Left lung (tissue), 14 donors: ENCODE measurements at places on chromosomes 5 and 9. TPM values are rescaled to one million over a fixed set of nuclear protein-coding genes. Genes with fewer than 3 reads are reported as not detected.
A peak's percentile ranks its signal among the peaks of the same experiment; 100 is the strongest.

The SWI5 gene
- 32.8 TPM for polyA plus RNA-seq

- no peak for DNase-seq
These were observed 20.2 kb downstream of the SH3GLB2 start for GRCh38 chr9:129007766-129008468.

The SPATA31D4 gene
- polyA plus RNA-seq, result not detected

The FOXI1 gene
- polyA plus RNA-seq, result 0.07 TPM

GRCh38 chr5:74017112-74017511, 391.1 kb downstream of the ARHGEF28 start:
- no peak for DNase-seq

DNA sequence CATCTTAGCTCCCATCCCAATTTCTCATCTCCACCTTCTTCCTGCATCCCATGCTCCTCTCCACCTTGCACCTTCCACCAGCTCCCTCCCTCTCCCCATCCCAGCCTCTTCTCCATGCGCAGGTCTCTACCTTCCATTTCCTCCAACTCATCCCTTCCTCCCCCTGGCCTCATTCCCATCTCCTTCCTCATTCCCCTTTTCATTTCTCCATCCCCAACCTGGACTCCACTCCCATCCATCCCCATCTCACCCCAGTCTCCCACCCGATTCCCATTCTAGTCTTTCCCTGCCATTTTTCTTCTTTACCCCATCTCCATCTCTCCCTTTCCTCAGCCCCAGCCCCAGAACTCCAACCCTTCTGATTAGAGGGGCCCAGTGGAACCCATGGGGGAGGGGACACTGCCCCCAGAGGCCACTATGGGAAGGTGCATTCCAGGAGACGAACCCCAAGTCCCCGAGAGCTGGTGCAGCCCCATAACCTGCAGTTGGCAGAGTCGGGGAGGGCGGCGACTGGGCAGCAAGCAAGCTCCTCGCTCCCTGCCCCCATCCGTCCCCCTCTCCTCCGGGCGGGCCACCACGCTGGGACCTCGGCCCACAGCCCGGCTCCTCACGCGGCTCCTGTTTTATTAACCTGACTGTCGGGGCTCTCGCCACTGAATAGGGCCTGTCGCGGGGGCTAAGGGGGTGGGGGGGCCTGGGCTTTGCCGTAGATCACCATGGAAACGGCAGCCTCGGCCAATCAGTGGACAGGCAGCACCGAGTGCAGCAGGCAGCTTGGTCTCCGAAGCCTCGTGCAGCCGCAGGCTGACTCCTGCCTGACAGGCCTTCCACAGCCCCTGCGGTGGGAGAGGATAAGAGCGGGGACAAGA, 66.7 kb downstream of the PCDH1 start:
- peak; percentile 74 for DNase-seq

The EMB gene
- polyA plus RNA-seq, result 7.9 TPM

The ERAP2 gene
- polyA plus RNA-seq, result 17.0 TPM

- DNase-seq, result no peak
These were observed 207.0 kb downstream of the CSNK1G3 start for GRCh38 chr5:123719004-123719403.

GRCh38 chr5:67195406-67196275, 958 bp downstream of the CD180 start:
- DNase-seq, result no peak

The IFNA6 gene
- polyA plus RNA-seq, result not detected

The GMCL2 gene
- polyA plus RNA-seq, result not detected

GRCh38 chr5:169258372-169259000, 42.5 kb downstream of the SLIT3 start:
- no peak for DNase-seq

GRCh38 chr9:75111019-75111622, 22.8 kb downstream of the OSTF1 start:
- DNase-seq, result no peak

DNA sequence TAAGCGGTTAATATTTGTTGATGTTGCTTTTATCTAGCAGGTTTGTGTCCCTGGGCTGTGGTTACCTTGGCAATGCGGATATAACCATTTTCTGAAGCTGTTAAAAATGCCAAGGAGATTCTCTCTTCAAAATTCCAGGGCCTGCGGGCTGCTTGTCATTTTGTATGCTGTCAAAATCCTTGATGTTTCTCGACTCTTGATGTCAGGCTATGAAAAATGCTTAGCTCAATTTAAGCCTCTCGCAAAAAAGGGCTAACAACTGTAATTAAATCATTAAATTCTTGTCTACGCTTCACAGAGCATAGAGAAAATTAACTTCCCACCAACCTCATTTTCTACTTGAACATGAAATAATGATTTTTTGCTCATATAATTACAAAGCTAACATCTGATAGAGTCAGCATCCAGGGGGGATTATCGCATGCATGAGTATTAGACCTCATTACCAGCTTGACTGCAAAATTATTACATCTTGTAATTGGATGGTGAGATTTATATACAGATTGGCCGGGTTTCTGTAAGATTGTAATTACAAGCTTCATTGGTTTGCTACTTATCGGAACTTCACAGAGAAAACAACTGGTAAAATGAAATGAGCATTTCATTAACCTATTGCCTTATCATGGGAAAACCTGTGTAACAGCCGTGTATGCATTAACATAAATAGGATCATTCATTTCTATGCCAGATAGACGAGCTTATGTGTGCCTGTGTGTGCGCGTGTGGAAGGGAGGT, 83.1 kb upstream of the IRX1 start:
- no peak for DNase-seq

The DMRT3 gene
- polyA plus RNA-seq, result not detected

The TEX48 gene
- polyA plus RNA-seq, result not detected

- DNase-seq, result no peak
These were observed 93.6 kb downstream of the PAX5 start for GRCh38 chr9:36940500-36940853.

DNA sequence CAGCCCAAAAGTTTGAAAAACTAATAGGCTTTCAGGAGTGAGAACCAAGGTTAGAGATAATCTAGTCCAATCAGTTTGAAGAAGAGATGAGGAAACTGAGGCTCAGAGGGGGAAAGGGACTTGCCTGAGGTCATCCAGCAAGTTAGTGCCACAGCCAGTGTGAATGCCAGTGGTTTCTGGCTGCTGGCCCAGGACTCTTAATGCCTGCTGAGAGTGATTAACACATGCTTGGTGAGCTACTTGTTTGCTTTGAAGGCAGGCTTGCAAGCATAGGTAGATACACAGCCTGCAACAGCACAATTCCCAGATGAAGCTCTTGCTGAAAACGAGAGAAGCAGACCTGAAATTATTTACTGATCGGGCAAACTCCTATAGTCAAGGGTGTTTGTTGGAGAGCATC, 591.6 kb upstream of the SGCD start:
- DNase-seq, result no peak

DNA sequence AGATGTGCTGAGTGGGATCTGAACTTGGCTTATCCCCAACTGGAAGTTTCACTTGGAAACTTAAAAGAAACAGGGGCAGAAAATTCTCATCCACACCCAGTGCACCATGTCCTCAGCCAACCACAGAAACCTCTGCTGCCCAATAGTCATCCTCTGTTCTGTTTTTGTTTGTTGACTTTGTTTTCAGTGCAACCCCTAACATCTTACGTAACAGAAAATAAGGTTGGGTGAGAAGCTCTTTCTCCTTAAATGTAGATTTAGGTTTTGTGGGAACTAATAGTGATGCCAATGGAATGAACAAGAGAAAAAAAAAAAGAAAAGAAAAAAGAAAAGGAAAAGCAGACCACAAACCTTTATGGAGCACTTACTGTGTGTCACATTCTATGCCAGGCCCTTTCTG, 262.8 kb downstream of the PAPPA start:
- DNase-seq, result no peak

The QRFP gene
- polyA plus RNA-seq, result 0.47 TPM

- DNase-seq, result no peak
These were observed 420.8 kb upstream of the IRX4 start for GRCh38 chr5:2303431-2304100.

DNA sequence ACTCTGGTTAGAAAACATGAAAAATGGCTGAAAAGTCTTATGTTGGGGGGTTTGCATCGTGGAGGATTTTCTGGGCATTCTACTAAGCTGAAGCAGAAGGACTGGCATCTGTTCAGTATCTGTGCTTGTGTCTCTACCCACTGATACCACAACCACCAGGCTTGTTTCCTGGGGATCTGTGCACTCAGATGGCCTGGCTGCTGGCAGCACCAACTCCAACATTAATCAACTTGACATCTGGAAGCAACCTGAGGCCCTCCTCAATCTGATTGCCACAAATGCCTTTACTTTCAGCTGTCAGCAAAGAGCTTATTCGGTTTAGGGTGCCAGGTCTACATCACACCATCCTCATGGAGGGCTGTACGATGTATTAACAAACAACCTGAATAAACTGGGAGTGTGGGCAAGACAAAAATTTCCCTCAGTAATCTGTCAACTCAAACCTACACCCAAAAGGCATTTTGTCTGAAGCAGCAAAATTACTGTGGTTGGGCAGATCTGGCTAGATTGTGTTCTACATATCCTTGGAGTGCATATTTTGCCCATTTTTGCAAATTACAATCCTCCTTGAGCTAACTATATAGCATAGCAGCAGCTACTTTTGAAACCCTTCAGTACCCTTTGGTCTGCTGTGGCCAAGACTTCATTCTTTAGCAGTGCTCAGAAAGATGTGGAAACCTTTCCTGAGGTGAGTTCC, 74.6 kb downstream of the FOXD1 start:
- DNase-seq, result no peak

GRCh38 chr5:116291271-116291670, 206.4 kb downstream of the COMMD10 start:
- DNase-seq, result no peak

The CDC14B gene
- polyA plus RNA-seq, result 17.9 TPM

GRCh38 chr5:172591636-172592035, 49.4 kb upstream of the NEURL1B start:
- DNase-seq, result no peak

The OSMR gene
- 17.6 TPM for polyA plus RNA-seq

GRCh38 chr5:113495422-113495841, 7.2 kb upstream of the MCC start:
- DNase-seq, result no peak

The OR13C4 gene
- polyA plus RNA-seq, result not detected

GRCh38 chr5:67050125-67050524, 146.5 kb downstream of the CD180 start:
- DNase-seq, result no peak

The DMGDH gene
- polyA plus RNA-seq, result 3.1 TPM

DNA sequence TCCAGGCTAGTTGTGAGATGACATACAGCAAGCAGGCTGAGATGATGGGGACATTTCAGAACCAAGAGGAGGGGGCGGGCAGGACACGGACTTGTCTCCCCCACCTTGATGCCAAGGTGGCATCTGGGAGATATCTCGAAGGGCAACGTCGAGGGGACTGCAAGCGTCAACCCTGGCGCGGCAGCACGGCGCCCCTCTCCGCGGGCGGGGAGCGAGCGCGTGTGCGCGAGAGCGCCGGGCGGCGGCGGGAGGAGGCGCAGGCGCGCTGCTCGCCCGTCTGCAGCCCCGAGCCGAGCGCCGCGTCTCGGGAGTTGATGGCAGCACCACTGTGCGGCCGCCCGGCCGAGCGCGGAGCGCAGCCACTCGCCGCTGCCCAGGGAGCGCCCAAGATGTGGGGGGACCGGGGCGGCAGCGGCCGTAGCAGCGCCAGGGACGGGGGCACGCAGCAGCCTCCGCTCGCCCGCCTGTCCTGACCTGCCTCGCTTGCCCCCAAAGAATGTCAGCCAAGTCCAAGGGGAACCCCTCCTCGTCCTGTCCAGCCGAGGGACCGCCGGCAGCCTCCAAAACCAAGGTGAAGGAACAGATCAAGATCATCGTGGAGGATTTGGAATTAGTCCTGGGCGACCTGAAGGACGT, at the start of gene PRR16:
PRR16 (plus strand) TSS at position 310 of the 636 bp plus-strand sequence.
- peak; percentile 86 for DNase-seq

The SH3GL2 gene
- polyA plus RNA-seq, result 8.1 TPM

The DIPK1B gene
- polyA plus RNA-seq, result 37.4 TPM

- peak; percentile 7 for DNase-seq
These were observed 438 bp downstream of the NSUN2 start for GRCh38 chr5:6632324-6632887.

DNA sequence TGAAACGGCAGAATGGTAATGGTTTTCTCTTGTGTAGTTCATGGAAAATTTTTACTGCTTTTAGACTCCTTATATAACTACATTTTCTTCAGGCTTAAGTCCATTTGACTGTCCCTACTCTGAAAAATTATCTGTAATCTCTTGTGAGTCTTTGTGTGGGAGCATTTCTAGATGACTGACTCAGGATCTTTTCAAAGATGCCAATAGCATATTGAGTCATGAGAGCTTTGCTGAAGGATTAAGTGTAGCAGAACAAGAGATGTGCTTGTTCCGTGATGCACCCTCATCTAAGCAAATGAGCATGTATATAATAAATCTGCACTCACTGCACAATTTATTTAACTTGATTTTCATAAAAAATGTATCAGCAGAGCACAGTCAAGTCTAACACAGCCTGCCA, 298.7 kb upstream of the CDH6 start:
- no peak for DNase-seq

GRCh38 chr5:133140311-133140710, 88.5 kb downstream of the HSPA4 start:
- DNase-seq, result no peak

The CCIN gene
- polyA plus RNA-seq, result 0.21 TPM

GRCh38 chr5:92544036-92544435, 1037.0 kb downstream of the NR2F1-AS1 start:
- DNase-seq, result no peak

DNA sequence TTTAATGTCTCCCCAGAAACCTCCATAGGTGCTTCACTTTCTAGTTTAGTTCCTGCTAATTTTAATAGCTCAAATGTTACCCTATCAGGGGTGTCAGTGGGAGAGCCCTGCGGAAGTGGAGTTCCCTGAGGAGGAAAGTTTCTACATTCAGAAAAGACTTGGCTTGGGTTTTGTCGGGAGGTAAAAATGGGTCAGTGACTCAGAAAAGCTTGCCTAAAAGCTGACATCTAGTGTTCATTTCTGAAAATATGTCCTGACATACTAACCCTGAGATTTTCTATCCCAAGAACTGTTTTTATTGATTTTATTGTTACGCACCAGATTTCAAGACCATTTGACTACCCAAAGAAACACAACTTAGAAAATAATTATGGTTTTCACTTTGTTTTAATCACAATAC, 40.9 kb upstream of the GLDC start:
- DNase-seq, result no peak

DNA sequence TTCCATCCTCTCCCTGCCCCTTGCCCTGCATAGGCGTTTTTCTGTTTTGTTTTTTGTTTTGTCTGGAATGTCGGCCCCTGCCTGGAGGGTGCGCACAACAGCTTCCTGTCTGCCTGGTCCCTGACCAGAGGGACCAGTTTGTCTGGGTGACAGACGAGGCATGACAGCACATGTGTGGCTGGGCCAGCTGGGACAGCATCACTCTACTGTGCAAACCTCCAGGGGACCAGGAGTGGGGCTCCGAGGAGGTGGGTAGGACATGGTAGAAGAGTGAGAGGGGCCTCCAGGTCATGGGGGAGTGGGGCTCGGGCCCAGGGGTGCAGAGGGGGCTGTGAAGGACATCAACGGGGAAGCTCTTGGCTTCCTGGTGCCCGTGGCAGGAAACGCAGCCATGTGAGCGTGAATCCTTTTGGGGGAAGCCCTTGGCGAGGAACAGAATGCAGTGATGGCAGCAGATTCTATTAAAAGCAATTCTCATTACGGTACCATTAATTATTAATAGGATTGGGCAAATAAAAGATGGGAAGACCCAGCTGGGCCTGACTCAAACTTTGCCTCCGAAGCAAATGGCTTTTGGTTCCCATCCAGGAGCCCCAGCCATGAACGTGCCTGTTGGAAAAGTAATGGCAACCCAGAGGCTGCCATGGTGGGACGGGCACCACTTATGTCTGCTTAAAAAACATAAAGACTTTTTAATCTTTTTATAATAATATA, 184.4 kb upstream of the IER5L start:
- DNase-seq, result peak; percentile 41
